ENCODE measurements at places on chromosomes 5 and 9.
A peak's percentile ranks its signal among the peaks of the same experiment; 100 is the strongest.

- no peak for DNase-seq
Measured at GRCh38 chr5:123223921-123224320, 134.9 kb downstream of the PRDM6 start.

- DNase-seq = no peak
Measured at GRCh38 chr9:27436234-27436633, 87.9 kb upstream of the IFNK start.

DNA sequence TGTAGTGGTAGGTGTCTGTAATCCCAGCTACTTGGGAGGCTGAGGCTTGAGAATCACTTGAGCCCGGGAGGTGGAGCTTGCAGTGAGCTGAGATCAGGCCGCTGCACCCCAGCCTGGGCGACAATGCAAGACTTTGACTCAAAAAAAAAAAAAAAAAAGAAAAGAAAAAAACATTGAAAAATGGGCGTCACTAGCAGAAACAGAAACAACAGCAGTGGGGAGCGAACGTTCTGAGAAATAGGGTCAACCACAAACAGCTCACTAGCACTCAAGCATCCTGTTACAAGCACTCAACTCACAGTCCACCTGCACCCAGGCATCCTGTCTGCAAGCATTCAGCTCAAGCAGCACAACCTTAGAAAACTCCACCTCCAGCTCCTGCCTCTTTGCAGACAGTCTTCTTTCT is 17.2 kb downstream of the TRIM14 start:
- peak; percentile 92 for DNase-seq

DNA sequence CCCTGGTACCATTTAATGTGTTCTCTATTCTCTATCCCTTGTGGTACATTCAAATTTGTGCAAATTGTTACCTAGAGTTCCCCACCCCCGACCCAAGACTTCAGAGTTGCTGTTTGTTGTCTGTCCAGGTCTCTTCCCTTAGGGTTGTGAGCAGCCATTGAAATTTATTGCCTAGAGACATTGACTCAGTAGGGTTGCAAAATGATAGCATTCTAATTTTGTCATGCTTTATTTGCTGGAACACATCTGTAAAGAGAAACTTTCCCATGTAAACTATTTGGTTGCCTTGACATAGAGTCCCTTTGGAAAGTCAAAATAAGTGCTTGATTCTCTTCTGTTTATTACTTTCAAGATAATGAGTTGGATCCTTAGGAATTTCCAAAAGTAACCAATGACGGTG is 91.7 kb upstream of the KLF9 start:
- no peak for DNase-seq

GRCh38 chr9:95864852-95865580 is 10.5 kb upstream of the ERCC6L2 start:
- DNase-seq = no peak

- DNase-seq = no peak
Measured at GRCh38 chr9:117887383-117887782, 183.2 kb downstream of the TLR4 start.

GRCh38 chr9:93950619-93951601 is 4.2 kb downstream of the BARX1 start:
- no peak for DNase-seq

GRCh38 chr9:84271921-84272556 is 68.5 kb downstream of the SLC28A3 start:
- no peak for DNase-seq

- no peak for DNase-seq
Measured at GRCh38 chr5:107459605-107460004, 211.1 kb downstream of the EFNA5 start.

GRCh38 chr5:155064580-155064979 is 51.0 kb downstream of the KIF4B start:
- no peak for DNase-seq

DNA sequence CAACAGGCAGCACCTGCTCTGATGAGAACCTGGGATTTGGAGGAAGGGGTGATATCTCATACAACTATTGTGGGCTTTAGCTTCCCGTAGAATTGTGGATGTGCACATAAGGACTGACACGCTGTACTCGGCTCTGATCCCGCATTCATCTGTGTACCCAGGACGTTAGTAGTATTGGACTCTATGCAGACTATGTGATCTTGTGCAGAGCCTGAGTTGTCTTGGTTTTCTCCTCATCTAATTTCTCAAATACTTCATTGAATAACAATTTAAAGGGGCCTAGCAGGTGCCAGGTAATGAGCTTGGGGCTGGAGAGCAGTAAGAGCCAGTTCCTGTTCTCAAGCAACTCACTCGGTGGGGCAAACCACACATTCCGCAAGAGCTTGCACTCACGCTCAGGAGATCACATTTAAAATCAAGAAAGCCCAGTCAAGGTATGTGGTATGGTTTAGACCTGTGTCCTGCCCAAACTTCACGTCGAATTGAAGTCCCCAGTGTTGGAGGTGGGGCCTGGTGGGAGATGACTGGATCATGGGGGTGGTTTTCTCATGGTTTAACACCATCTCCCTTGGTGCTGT is 14.8 kb downstream of the C5orf15 start:
- no peak for DNase-seq

DNA sequence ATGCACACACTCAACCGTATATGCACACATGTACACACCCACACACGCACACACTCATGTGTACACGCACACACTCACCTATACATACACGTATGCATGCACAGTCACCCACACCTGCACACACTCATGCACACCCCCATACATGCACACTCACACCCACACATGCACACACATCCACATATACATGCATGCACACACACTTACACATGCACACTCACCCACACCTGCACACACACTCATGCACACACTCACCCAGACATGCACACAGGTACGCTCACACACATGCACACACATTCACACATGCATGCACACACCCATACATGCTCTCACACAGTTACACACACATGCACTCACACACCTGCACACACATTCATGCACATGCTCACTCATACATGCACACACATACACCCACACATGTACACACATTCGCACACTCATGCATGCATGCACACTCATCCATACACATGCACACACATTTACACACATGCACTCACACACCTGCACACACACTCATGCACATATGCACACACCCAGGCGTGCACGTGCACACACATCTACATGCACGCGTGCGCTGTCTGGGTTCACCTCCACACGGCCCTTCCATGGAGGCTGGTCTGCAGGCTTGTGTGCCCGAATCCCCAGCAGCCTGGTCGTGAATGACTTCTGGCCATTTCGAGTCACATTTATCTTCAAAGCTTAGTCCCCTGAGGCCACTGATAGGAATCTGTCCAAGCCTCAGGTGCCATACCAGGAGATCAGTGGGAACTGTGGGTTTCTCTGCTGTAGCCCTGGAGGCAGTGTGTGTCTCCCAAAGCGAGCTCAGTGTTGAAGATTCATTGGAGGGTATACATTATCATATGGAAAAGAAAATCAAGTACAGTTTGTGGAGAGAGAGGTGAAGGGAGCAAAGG is 103.0 kb downstream of the COL5A1 start:
- DNase-seq = no peak

GRCh38 chr5:81778642-81779041 is 27.7 kb upstream of the SSBP2 start:
- DNase-seq = no peak

GRCh38 chr5:153903321-153903720 is 135.4 kb downstream of the FAM114A2 start:
- DNase-seq = no peak

DNA sequence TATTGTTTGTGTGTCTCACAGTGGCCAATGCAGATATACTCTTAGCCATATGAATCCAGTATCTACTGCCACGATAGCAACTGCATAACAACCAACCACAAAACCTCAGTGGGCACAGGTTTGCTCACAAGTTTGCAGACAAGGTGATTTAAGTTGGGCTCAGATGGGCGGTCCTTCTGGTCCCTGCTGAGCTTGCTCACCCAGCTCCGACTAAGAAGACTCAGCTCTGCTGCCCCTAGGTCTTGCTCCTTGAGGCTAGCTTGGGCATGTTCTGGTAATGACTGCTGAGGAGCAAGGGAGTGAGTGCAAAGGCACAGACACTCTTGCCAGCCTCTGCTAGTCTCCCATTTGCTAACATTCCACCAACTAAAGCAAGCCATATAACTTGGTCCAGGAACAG is 52.6 kb downstream of the MTX3 start:
- DNase-seq = no peak

- DNase-seq = no peak
Measured at GRCh38 chr9:84652496-84653120, 16.9 kb upstream of the NTRK2 start.

- no peak for DNase-seq
Measured at GRCh38 chr9:100937382-100937781, 91.1 kb upstream of the PLPPR1 start.

GRCh38 chr9:28001096-28001495 is 427.8 kb upstream of the C9orf72 start:
- no peak for DNase-seq

- no peak for DNase-seq
Measured at GRCh38 chr5:52043543-52043942, 660.3 kb downstream of the ISL1 start.

GRCh38 chr5:151063142-151063989 is 17.5 kb downstream of the TNIP1 start:
- no peak for DNase-seq

DNA sequence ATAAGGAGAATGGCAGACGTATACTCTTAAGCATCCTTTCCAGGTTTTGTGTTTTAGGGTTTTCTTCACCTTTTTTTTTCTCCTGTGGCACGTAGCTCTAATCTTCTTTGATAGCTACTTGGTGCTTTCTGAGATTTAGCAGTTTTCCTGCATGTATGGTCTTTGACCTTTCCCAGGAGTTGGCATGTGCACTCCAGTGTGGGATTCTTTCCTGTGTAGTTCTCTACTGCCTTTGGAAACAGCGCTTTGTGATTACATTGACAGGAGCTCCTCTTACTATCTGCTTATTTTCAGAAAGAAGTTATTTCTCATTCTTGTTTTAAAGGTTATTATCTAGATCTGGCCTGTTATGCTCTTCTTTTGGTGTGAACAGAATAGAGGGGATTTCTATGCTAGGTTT is 65.5 kb downstream of the UNC13B start:
- DNase-seq = no peak

GRCh38 chr5:56908942-56909293 is 478 bp upstream of the SETD9 start:
- DNase-seq = peak; percentile 83

DNA sequence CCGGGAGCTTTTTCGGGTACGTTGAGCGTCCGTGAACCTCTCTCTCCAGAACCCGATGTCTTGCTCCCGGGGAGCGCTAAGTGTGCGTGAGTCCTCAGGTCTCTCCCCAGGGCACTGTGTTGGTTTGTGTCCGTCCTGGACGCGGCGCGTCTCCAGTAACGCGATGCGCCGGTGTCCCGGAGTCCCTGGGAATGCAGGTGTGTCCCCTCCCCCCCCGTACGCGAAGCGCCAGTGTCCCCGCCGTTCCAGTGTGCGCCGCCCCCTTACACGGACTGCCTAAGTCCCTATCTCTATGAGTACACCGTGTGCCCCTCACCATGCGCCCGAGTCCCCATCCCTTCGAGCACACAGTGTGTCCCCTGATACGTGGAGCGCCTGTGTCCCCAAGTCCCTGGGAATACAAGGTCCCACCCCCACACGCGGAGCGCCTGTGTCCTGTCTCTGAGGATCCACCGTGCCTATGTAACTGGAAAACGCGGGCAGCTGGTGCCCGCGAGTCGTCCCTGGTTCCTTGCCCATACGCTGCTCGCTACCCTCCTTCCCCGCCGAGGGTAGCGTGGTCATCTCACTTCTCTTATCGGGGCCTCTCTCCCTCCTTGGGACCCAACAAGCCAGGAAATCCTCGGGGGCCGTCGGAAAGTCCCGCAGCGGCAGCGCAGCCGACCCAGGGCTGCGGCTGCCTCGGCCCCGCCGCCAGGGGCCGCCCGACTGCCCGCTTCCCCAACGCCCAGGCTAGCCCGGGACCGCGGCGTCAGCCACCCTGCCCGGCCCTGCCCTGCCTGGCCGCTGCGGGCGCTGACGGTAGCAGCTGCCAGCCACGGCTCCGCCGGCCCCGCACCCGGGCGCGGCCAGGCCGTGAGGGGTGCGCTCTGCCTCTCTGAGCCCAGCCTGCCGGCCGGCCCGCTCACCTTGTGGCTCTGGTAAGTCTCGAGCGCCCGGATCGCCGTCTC is 709 bp downstream of the ELL2 start:
- peak; percentile 76 for DNase-seq

GRCh38 chr5:27252911-27253310 is 214.5 kb upstream of the CDH9 start:
- DNase-seq = no peak

DNA sequence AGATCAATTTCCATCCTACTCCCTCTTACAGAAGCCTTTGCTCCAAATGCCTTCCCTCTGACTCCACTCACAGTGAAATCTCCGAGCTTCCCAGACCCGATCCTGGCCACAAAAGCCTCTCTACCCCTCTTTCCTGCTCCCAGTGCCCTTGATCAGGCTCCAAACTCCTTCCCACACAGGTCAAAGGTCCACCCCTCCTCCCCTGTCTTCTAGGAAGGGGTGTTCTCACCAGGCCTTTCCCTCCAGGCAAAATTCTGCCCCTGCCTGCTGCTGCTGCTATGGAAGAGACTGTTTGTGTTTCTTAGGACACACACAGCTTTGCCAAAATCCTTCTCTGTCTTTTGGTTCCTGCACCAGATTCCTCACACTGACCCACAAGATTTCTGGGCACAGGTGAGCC is 85.8 kb upstream of the ALDH1A1 start:
- DNase-seq = no peak

DNA sequence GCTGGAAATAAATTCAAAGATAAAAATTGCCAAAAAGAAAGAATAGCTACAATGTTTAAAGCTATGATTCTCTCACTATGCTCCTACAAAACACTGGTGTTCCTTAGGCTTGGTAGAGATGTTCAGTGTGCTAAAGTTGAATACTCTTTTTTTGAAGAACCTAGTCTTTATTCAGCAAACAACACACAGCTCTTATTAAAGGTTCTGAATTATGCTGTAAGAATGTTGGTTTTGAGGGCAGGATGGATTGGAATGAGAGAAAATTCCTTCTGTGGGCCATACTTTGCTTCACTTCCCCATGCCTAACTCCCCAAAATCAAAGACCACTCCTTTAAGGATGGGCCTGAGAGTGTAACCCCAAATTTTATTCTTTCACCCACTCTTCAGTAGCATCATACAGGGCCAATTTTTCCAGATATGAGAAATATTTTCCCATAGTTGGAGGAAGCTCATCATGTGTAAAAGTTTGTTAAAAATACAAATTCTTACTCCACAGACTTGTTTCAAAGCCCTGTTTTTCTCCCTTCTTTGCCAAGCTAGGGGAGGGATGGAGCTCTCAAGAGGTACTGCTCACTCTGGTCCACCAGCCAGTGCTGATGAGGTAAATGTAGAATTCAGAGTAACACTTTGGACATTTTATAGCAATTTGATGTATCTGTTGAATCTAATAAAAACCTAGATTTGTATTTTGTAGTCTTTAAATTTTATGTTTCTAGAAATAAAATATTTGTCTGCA is 99.3 kb downstream of the GDNF start:
- no peak for DNase-seq

- no peak for DNase-seq
Measured at GRCh38 chr5:41837793-41838192, 32.4 kb downstream of the OXCT1 start.

All from AML-193 (cell line).